ENCODE measurements at places on chromosomes 5 and 9.

DNA sequence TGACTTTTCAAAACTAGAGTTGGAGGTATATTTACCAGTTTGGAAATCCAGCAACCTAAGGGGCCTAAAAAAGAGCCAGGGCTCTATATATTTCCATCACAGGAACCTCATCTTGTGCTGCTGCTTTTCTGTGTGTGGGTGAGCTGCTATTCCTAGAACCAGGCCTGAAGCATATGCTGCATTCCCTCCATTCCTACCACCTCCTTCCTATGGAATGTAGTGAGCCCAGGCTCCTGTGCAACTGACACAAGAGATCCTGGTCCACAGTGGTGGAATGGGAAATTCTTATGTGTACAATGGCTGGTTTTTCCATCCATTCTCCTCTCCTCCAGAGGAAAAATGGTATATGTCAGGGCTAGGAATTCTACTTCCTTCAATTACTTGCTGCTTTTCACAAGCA is 39.1 kb downstream of the SPEF2 start:
- no peak for DNase-seq

DNA sequence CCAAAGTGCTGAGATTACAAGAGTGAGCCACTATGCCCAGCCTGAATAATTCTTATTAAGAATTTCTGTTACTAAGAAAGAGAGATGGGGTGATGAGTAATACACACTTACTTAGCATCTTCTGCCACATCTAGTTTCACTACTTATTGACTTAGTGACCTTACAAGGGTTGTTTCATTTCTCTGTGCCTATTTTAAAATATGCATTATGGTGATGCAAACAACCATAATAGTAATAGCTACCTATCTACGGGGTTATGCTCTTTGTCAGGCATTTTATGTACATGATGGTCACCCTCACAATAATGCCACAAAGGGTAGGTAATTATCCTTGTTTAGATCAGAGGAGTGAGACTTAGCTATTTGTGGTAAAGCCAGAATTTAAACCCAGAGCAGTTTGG is 499.0 kb upstream of the SGCD start:
- DNase-seq = no peak

- no peak for DNase-seq
These were observed 413.6 kb upstream of the ADAMTSL1 start for GRCh38 chr9:18060269-18060934.

GRCh38 chr9:81182431-81182830 is 506.9 kb downstream of the TLE1 start:
- DNase-seq = no peak

DNA sequence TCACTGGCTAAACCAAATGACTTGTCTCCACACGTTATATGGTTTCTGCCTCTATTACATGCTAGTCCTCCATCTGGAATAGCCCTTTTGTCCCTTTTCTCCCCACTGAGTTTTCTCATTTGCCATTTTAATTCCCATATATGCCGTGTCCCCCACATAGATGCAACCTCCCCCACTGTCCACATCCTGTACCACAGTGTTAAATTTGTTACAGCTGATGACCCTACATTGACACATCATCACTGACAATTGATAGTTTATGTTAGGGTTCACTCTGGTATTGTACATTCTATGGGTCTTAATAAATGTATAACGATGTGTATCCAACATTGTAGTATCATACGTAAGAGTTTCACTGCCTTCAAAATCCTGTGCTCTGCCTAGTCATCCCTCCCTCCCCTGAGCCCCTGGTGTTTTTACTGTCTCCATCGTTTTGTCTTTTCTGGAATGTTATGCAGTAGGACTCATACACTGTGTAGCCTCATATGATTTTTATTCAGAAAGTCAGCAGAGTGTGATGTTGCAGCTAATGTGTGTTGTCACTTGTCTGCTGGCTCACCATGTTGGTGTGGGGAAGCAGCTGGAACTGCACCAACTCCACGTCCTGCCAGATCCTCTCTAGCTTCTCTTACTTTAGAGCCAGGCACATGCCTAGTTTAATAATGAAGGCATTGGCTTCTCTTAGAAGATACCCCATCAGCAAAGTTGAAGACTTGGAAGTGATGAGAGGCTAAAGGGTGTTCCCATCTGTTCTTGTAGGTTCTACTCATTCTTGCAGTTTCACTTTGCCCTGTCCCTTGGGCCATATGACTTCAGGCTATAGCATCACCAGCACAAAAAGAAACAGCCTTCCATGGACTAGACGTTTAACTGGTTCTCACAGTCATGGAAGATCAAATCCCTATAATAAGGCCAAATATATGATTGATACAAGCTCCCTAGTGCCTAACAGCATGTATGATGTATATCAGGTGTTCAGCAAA is 30.2 kb downstream of the LRRC70 start:
- no peak for DNase-seq

GRCh38 chr9:88530051-88530450 is 4.9 kb upstream of the NXNL2 start:
- no peak for DNase-seq

GRCh38 chr9:134855900-134856377 is 24.7 kb upstream of the FCN2 start:
- DNase-seq = no peak

- no peak for DNase-seq
These were observed 10.0 kb upstream of the RALGPS1 start for GRCh38 chr9:126904586-126904985.

DNA sequence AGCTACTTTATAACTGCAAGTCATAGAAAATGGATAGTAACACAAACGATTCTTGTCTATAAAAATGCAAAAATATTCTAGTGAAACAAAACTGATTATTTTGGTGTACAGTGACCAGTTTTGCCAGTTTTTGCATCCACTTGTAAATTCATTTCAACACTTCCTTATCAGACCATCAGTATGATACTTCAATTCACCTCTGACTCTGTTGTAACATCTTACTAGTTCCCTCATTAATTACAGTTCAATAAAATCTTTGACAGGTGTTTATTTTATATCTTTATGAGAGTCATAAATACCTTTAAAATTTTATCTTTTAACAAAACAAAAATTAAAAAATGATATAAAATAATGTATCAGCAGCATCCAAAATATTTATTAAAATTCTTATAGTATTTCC is 13.1 kb upstream of the PTCH1 start:
- DNase-seq = no peak

DNA sequence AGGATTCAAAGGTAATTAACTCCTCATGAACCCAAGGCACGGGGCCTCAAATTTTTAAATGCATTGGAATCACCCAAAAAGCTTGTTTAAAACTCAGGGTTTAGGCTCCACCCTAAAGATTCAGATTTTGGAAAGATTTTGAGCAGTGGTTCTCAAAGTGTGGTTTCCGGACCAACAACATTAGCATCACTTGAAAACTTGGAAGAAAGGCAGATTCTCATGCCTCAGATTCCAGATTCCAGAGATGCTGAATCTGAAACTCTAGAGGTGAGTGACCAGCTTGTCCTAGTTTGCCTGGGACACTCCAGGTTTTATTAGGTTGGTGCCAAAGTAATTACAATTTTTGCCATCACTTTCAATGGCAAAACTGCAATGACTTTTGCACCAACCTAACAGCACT is 24.7 kb upstream of the TNIP1 start:
- DNase-seq = no peak

GRCh38 chr5:172115541-172115982 is 72.5 kb downstream of the STK10 start:
- peak; percentile 90 for DNase-seq

GRCh38 chr5:81422671-81423070 is 28.7 kb upstream of the ACOT12 start:
- DNase-seq = no peak

DNA sequence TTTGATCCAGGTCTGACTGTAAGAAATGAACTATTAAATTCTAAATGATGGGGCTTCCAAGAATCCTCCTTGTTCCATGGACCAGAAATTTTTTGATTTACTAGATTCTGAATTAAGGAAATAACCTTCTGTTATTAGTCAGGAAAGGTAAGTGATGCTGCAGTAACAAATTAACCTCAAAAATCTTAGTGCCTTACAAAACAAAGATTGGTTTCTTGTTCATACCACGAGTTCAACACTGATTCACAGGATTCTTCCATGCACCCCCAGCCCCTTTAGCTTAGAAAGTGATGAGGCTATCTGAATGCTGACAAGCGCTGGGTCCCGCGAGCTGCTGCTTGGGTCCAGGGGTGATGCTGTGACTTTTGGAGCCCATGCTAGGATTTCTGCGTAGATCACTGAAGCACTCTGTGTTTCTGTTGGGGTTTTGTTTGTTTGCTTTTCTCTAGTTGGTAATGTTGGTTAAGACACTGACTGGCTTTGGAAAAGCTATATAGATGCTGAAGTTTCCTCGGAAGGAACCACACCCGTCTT is 52.3 kb downstream of the COL15A1 start:
- no peak for DNase-seq
